Sigmoid colon (tissue), 7 donors: ENCODE measurements at places on chromosomes 12 and 14. TPM values are rescaled to one million over a fixed set of nuclear protein-coding genes. Genes with fewer than 3 reads are reported as not detected.

- DNase-seq = no peak
Measured at GRCh38 chr12:113129664-113130456, 5.7 kb downstream of the RASAL1 start.

- DNase-seq = no peak
Measured at GRCh38 chr14:105053996-105054395, 11.2 kb downstream of the GPR132 start.

- no peak for DNase-seq
Measured at GRCh38 chr14:64513271-64513670, 8.7 kb downstream of the ZBTB1 start.

GRCh38 chr14:37254411-37254947, 56.7 kb downstream of the MIPOL1 start:
- no peak for DNase-seq

Gene CFAP251
- 0.68 TPM for total RNA-seq
